Erythroblast (primary cell): ENCODE measurements at places on chromosomes 2 and 18.

GRCh38 chr2:69588945-69589344 lies 54.6 kb downstream of the AAK1 start:
- DNase-seq = no peak

GRCh38 chr2:223104336-223105132 lies 52.5 kb downstream of the KCNE4 start:
- DNase-seq = no peak

DNA sequence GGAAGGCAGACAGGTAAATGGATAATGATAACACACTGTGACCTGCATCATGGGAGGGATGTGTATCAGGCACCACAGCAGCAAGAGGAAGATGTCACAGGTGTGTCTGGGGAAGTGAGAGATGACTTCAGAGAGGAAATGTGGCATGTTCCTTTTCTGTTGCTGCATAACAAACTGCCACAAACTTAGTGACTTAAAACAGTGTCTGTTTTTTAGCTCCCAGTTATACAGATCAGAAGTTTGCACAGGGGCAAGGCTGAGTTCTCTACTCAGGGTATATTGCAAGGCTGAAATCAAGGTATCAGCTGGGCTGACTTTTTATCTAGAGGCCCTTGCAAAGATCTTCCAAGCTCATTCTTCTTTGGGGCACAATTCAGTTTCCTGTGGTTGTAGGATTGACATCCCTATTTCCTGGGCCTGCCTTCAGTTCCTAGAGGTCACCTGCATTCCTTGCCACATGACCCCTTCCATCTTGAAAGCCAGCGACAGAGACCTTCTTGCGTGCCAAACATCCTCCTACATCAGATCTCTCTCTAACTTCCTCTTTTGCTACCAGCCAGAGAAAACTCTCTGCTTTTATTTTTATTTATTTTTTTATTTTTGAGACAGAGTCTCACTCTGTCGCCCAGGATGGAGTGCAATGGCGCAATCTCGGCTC lies 2.1 kb upstream of the MAP3K2 start:
- no peak for DNase-seq

DNA sequence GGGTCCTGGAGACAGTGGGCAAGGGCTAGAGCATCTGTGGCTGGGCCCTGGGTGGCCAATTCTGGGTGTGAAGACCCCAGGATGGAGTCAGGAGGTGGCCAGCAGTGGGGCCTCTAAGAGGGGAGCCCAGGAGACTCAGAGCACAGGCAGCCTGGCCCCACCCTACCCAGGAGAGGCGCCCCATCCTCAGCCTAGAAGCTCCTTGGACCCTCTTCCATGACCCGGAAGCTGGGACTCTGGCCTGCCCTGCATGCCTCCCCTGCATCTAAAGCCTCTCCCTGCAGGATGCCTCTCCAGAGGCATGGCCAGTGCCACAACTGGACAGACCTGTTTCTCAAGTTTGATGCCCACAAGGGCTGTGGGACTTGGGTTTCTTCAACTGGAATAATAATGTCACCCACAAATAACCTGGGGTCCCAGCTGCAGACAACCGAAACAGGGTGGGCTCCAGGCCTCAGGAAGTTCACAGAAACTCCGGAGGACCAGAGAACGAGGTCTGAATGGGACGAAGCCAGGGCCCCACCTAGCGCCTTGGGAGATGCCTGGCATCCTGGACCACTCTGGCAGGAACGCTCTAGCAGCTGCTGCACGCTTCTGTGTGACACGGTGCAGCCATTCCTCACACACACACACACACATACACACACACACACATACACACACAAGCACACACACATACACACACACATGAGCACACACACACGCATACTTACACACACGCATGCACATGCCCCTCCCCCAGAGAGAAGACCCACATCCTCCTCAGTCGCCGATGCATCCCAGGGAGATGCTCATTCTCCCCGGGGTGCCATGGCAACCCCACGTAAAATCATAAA lies 16.4 kb downstream of the KCNIP3 start:
- no peak for DNase-seq

GRCh38 chr2:75643980-75644379 lies 2.6 kb upstream of the MRPL19 start:
- no peak for DNase-seq
